ENCODE measurements at places on chromosomes 5 and 9.

GRCh38 chr5:9062873-9063272 is 483.0 kb downstream of the SEMA5A start:
- DNase-seq, result no peak

- no peak for DNase-seq
Observed at GRCh38 chr5:137635521-137635921, 100.4 kb downstream of the KLHL3 start.

- no peak for DNase-seq
Observed at GRCh38 chr5:130532786-130533185, 628.5 kb downstream of the CHSY3 start.

GRCh38 chr9:121735793-121736770 is 84.6 kb downstream of the DAB2IP start:
- DNase-seq, result no peak

GRCh38 chr9:26310294-26310693 is 582.3 kb downstream of the CAAP1 start:
- DNase-seq, result no peak

GRCh38 chr9:99180662-99181061 is 41.1 kb downstream of the ALG2 start:
- no peak for DNase-seq

DNA sequence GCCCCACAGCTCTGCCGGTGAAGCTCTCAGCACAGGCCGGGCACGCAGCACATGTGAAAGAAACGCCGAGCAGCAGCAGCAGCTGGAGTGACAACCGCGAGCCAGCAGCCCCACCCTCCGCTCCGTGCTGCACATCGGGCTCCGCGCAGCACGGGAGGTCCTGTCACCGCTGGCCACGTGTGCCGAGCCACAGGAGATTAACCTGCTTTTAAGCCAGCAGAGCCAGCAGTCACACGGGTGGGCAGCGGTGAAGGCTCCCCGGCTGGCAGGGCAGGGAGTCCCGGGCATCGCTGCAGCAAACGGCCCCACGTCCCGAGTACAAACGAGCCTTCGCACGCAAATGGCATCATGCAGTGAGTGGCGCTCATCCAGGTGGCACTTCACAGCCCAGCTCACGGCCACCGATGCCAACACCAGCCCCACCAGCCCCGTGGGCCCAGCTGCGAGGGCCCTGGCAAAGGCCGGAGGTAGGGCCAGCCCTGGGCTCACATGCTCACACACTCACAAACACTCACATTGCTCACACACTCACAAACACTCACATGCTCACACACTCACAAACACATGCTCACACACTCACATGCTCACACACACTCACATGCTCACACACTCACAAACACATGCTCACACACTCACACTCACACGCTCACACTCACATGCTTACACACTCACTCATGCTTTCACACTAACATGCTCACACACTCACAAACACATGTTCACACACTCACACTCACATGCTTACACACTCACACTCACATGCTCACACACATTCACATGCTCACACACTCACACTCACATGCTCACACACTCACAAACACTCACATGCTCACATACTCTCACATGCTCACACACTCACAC is 11.1 kb downstream of the CCDC187 start:
- DNase-seq, result no peak

- no peak for DNase-seq
Observed at GRCh38 chr9:99109522-99109921, 4.6 kb downstream of the TGFBR1 start.

GRCh38 chr5:127355337-127355736 is 64.7 kb downstream of the MEGF10 start:
- no peak for DNase-seq

DNA sequence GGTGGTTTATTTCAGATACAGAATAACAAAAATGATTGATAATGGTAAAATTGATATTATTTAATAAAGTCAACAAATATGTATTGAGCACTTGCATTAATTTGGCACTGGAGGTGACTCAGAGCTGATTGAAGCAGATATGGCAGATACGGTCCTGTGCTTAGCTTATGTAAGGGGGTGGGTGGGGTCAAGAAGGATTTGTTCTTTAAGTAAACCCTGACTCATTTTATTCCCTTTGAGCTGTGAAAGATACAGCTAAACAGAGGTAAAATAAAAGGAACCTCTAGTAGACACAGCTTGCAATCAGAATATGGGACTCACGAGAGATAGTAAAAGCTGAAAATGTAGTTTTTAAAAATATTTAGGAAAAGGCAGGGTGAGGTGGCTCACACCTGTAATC is 201.3 kb upstream of the CLINT1 start:
- DNase-seq, result no peak

DNA sequence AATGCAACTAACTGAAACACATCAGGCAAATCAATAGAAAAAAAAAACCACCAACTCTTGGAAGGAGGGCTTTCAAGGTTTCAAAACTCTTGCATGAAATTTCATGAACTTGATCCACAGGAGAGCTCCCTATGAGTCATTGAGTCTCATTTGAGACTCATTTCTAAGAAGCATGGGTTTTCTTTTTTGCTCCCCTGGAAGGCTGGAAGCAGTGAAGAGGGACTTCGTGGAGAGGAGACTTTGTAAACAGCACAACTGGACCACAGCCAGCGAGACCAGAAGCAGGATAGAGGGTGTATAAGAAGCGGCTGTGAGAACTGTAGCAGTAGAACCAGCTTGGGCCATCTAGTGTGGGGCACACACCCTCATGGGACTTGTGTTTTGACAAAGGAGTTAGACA is 41.2 kb upstream of the RAPGEF1 start:
- no peak for DNase-seq

GRCh38 chr5:32539981-32540845 is 45.1 kb upstream of the SUB1 start:
- DNase-seq, result no peak

DNA sequence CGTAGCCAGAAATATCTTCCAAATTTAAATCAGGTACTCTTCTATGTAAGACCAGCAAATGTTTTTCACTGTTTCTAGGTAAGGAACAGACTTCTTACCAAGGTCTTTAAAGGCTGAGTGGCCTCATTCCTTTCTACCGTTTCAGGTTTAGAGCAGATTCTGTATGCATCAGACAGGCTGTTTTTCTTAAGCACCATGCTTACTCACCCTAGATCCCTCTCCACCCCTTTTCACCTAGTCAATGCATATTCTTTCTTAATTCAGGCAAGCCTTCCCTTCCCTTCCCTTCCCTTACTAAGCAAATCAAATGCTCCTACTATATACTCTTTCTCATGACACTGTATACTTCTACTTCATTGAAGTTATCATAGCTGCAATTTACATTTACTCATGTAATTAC is 70.7 kb downstream of the RFX3 start:
- no peak for DNase-seq

DNA sequence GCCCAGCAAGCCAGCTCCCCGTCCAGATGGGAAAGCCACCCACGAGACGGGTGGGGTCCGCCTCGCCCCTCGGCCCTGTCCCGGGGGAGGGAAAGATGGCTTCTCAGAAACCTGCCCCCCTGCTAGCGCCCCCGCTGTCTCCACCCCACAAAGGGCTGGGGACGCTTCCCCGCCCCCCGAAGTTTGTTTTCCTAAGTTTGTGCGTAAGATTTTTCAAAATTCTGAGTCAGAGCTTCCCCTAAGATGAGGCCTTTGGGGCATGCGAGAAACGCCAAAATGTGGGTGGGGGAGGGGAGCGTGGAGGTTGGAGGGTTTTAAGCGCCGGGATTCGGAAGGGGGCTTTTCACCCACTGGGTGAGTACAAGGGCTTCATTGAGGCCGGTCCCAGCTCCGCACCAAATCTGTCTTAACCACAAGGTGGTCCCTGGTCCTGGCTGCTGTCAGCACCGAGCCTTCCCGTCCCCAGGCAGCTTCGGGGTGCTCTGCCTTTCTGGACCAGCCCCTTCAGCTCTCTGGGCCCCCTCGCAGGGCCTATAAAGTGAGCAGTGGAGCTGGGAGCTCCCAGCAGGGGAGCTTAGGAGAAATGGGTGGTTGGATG is 32.3 kb downstream of the PRRX2 start:
- no peak for DNase-seq

DNA sequence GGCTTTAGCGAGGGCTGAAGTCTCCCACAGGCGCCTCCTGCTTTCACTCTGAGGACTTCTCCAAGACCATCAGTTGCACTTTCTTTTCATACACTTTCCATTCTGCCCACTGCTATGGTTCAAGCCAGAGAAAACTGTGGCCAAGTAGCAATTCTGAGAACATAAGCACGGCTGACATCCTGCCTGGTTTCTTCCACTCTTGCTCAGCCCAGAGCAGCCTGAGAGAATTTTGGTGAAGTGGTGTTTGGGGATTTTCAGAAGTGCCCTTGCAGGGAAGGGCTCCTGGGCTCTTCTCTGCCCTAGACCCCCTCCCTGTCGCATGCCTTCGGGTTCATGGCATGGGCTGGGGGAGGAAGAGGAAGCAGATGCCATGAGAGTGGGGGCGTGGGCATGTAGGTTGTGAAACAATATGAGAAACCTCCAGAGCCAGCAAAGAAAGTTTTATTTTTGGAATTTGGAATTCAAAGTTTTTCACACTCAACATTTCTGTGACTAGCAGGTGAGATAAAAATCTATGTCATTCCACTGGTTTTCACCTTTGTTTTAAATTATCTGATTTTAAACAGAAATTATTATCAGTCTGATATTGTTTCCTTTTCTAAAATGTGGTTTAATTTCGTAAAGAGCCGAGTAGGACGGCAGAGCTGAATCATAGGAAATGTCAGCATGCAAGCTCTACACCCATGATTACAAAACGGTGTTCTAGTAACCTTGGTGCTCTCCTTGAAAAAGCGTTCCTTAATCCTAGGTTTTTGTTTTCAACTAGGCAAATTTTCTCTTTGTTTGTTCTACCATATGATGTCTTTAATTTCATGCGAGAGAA is 27.8 kb upstream of the TNFSF8 start:
- no peak for DNase-seq

DNA sequence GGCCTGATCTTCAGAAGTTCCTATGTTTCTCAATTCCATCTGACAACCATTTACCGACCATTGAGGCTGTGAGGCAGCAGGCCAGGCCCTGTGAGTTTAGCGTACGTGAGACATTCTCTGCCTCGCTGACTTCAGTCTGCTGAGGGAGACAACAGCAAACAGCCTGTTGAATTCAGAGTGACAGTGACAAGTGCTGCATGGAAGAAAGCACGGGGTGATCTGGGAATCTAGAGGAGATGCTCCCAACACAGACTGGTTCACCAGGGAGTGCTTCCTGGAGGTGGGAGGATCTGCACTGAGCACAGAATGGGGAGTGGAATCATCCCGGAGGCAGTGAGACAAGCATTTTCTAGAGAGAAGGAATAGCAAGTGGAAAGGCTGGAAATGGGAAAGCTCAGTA is 10.0 kb upstream of the DDX41 start:
- DNase-seq, result no peak

GRCh38 chr5:72760259-72760658 is 56.2 kb upstream of the TNPO1 start:
- DNase-seq, result no peak

GRCh38 chr5:76958991-76959767 is 6.3 kb downstream of the CRHBP start:
- no peak for DNase-seq

GRCh38 chr5:134426361-134426760 is 14.7 kb upstream of the CDKN2AIPNL start:
- no peak for DNase-seq

Measured in vagina (tissue), 2 donors.